GM12891 (cell line): ENCODE measurements at places on chromosomes 2 and 18.

- no peak for DNase-seq
These were observed 431.2 kb downstream of the LPIN1 start for GRCh38 chr2:12177455-12178288.

GRCh38 chr18:55446996-55447671, 140.9 kb downstream of the TCF4 start:
- DNase-seq: no peak

- no peak for DNase-seq
These were observed 11.4 kb downstream of the CDK5R2 start for GRCh38 chr2:218970894-218971293.

GRCh38 chr2:120710256-120710655, 25.4 kb upstream of the GLI2 start:
- no peak for DNase-seq

GRCh38 chr2:123693836-123694235, 331.3 kb upstream of the CNTNAP5 start:
- no peak for DNase-seq

GRCh38 chr2:198657512-198658121, 800.1 kb downstream of the SATB2 start:
- DNase-seq: no peak

GRCh38 chr2:197606180-197606579, 69.2 kb downstream of the RFTN2 start:
- no peak for DNase-seq

GRCh38 chr2:231941673-231942072, 15.5 kb upstream of the NPPC start:
- DNase-seq: no peak

- DNase-seq: no peak
These were observed 69.6 kb downstream of the PHLPP1 start for GRCh38 chr18:62784966-62785413.

GRCh38 chr2:120908314-120908975, 172.8 kb downstream of the GLI2 start:
- DNase-seq: no peak

DNA sequence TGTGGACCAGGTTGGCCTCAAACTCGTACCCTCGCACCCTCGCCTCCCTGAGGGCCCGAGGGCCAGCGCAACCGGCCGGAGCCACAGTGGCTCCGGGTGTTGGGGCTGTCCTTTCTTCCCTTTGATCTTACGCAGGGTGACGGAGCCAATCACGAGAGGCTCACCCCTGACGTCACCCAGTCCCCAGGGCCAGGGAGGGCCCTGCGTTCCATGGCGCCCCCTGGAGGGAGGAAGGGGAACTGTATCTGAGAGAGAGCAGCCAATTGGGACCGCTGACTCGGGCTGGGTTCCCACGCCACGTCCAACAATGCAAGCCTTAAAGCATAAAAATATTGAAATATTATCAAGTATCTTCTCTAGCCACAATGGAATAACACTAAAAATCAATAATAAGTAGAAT, 432.8 kb upstream of the LRRTM4 start:
- no peak for DNase-seq

DNA sequence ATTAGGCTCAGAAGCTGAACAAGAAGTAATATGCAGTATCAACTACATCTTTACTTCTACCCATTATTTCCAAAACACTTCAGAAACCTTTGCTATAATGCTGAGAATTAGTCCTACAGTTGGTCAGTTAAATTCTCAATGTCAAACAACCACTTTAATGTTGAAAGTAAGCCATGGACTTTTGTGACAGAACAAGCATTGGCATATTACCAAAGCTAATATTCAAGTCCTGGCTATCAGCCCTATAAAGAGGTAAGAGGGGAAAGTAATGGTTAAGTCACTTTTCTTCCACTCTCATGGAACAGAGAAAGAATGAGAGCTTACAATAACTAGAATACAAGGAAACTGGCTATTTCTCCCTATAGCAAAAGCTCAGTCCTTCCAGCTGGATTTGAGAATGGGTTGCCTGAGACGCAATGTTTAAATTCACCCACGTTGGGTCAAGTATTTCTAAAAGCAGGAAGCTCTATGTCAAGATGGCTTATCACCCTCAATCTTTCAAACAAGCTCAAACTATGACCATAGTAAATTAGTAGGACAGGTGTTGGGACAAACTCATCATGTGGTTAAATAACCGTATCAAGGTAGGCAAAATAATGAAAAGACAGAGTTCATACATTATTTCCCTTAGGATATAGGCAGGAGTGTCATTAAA, 31.4 kb upstream of the MFSD6 start:
- no peak for DNase-seq

GRCh38 chr2:200856806-200857205, 7.7 kb downstream of the CLK1 start:
- DNase-seq: no peak

DNA sequence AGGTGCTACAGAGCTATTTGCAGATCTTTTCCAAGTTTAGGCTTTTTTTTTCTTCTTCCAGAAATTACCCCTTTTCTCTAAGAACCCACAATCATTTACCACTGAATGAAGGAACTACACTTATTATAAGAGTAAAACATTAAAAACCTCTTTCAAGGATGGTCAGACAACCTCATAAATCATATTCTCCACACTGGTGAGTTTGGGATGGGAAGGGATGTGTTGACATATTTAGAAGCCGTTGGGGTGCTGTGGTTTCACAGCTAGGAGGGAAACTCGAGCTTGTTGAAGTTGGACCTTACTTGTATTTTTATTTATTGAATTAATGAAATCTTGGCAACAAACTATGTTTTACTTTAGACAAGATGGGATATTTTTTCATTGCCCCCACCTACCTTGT, 289.4 kb upstream of the MEIS1 start:
- DNase-seq: no peak

GRCh38 chr18:27785815-27786471, 391.0 kb downstream of the CDH2 start:
- no peak for DNase-seq

GRCh38 chr18:33750366-33750765, 172.3 kb downstream of the ASXL3 start:
- DNase-seq: no peak

- no peak for DNase-seq
These were observed 74.0 kb downstream of the WDPCP start for GRCh38 chr2:63514237-63514716.

DNA sequence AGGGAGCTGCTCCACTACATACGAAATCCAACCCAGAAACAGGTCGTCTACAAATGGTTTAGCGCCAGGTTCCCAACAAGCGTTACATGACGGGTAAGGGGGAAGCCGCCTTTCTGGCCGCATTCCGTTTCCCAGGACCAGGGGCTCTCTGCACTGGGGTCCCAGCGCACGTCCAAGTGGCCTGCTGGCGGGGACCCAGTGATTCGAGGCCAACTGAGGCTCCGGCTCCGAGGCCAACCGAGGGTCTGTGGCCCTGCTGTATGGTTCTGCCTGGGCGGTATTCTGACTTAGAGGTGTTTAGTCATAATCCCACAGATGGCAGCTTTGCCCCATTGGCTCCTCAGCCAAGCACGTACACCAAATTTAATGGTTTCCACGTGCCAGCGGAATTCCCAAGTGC, 127.2 kb downstream of the PKP4 start:
- DNase-seq: no peak

- DNase-seq: no peak
These were observed 927.9 kb upstream of the ACVR2A start for GRCh38 chr2:146916914-146917313.

GRCh38 chr18:25314838-25315190, 37.2 kb downstream of the ZNF521 start:
- no peak for DNase-seq
